Bone marrow (tissue), 2 donors: ENCODE measurements at places on chromosomes 5 and 9.
A peak's percentile ranks its signal among the peaks of the same experiment; 100 is the strongest.

- no peak for DNase-seq
Measured at GRCh38 chr5:103473725-103474124, 88.9 kb downstream of the NUDT12 start.

- no peak for DNase-seq
Measured at GRCh38 chr9:136412962-136413361, 2.5 kb downstream of the PMPCA start.

- DNase-seq = no peak
Measured at GRCh38 chr9:3746296-3747275, 220.8 kb upstream of the RFX3 start.

GRCh38 chr9:93653760-93654159 lies 77.4 kb downstream of the PHF2 start:
- no peak for DNase-seq

GRCh38 chr5:83721953-83722901 lies 1.6 kb upstream of the HAPLN1 start:
- no peak for DNase-seq

GRCh38 chr5:149675610-149676201 lies 54.4 kb upstream of the PPARGC1B start:
- DNase-seq = no peak

DNA sequence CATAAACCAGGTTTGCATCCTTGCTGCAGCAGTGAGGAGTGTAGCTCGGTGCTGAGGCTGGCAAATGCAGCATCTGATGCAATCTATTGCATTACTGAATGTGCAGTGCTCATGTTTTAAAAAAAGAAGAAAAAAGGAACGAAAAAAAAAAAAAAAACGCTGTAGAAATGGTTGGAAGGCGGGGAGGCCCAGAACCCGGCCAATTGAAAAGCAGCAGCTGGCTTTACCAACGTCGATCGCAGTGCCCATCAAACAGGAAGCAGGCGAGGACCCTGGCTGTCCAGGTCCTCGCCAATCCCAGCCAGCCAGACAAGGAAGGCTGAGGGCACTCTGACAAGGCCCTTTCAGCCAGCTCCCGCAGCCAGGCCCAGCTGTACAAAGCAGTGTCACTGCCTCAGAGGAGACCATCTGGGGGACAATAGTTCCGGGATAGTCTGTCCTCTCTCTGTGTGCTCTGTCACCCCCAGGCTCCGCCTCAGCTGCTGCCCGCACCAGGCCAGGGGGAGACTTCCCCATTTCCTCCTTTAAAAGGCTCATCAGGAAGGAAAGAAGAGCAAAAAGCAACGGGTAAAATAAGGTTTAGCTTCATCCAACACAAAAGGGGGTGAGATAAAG lies 21.8 kb upstream of the CPEB4 start:
- peak; percentile 32 for DNase-seq
